ENCODE measurements at places on chromosomes 11 and 22.

GRCh38 chr11:117950993-117951961, 22.1 kb upstream of the TMPRSS13 start:
- no peak for DNase-seq

DNA sequence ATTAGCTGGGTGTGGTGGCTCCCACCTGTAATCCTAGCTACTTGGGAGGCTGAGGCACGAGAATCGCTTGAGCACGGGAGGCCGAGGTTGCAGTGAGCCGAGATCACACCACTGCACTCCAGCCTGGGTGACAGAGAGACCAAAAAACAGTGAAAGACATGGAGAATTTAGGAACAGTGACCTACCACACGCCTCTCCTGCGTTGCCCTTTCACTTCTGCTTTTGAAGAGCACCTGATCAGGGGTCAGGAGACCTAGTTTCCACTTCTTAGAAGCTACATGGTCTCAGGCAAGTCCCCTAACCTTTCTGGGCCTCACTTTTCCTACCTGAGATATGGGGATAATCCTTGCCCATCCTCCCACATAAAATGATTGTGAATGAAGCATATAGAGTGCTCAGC, 12.2 kb downstream of the SLC35C1 start:
- no peak for DNase-seq

- no peak for DNase-seq
These were observed 2.5 kb upstream of the DENND5A start for GRCh38 chr11:9267680-9268079.

- DNase-seq, result peak; percentile 95
These were observed 10.2 kb upstream of the STK33 start for GRCh38 chr11:8604078-8604723.

GRCh38 chr11:849104-849824, 6.6 kb downstream of the TSPAN4 start:
- DNase-seq, result no peak

DNA sequence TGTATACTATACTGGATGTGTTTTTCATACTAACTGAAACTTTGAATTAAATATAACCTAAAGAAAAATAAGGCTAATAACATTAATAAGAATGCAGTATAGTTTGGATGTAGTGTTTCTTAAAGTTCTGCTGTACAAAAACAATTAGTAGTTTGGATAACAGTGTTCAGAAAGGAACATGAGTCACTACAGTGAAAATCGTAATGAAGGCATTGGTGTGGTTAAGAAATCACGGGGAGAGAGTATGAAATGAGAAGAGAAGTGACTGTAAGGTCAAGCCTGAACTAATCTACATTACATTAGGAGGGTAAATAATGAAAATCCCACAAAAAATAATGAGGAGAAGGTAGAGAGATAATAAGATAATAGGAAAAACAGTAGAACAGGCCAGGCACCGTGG, 726.6 kb upstream of the ARHGAP42 start:
- no peak for DNase-seq

- no peak for DNase-seq
These were observed 101.0 kb upstream of the CHRM4 start for GRCh38 chr11:46492532-46492931.

DNA sequence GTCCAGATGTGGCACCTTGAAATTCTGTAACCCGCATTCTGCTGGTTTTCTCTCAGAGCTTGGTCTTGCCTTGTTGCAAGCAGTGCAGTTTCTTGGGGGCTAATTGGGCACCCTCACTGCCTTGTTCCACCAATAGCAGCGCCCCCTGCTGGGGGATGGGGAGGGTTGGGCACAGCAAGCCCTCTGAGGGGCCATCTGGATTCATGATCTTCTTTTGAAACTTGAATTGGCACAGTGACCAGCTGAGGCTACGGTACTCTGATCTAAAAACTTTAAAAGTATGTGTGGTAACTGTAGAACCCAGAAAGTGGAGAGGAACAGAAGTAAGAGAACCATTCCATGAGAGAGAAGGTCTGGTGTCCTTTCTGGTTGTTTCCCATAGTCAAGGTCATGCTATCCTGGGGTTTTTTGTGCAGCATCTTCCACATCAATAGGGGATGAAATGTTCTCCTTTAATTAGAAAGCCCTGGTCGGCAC, 64.2 kb downstream of the MED15 start:
- no peak for DNase-seq

- no peak for DNase-seq
These were observed 27.6 kb upstream of the TTC12 start for GRCh38 chr11:113286509-113287497.

- no peak for DNase-seq
These were observed 20.2 kb upstream of the RGL4 start for GRCh38 chr22:23670378-23671295.

- no peak for DNase-seq
These were observed 1.7 kb downstream of the SHANK2 start for GRCh38 chr11:71250523-71251150.

- DNase-seq, result no peak
These were observed 71.4 kb downstream of the PIWIL3 start for GRCh38 chr22:24703101-24703500.

DNA sequence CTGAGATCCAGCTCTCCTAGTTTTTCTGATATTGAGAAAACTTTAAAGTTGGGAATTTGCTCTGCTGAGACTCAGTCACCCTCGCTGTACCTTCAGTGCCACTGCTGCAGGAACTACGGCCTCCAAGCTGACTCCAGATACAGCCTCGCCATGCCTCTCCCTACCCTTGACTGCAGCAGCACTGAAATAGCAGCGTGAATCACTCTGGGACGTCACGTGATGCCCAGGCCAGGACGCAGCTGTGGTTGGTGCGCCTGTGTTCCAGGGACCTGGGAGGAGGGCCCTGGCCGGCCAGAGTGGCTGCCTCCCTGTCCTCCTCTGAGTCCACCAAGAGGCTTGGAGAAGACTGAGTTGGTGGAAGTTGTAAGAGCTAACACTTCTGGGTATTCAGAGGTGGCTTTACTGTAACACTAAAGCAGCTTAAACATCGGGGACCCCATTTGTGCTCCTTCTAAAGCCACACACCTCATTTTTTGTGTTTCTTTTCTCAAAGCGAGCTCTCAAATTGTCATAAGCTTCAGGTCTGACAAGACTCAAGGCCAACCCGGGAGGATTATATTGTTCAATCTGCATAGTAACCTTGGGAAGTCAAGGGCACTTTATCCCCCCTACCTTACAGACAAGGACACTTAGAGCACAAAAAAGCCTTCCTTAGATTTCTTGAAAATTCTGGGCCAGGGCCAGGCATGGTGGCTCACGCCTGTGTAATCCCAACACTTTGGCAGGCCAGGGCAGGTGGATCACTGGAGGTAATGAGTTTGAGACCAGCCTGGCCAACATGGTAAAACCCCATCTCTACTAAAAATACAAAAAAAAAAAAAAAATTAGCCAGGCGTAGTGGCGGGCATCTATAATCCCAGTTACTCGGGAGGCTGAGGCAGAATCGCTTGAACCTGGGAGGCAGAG, 4.2 kb upstream of the STIP1 start:
- DNase-seq, result peak; percentile 82

- no peak for DNase-seq
These were observed 14.9 kb downstream of the SCYL1 start for GRCh38 chr11:65539744-65540289.

DNA sequence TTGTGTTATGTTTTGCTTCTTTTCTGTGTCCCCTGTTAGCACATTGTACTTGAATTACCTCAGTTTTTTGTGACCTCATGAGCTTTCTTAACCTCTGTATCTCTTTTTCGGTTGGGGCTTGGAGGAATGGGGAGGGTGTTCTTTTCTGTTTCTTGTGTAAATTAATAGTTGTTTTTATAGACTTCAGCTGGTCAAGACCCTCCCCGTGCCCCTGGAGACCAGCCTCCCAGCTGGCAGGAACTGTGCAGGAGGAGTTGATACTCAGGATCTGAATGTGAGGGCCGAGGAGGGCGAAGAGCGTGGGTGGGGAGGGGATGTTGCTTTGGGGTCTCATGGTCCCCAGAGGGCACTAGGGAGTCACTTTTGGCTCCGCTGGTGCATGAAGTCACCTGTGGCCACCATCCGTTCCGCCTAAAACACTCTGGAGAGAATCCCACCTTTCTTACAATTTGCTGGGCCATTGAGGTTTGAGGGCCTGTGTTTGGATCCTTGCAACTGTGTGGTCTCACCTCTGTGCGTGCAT, 44.3 kb upstream of the NNMT start:
- no peak for DNase-seq

GRCh38 chr11:64556721-64557250, 34.2 kb upstream of the SLC22A12 start:
- no peak for DNase-seq

GRCh38 chr22:49567899-49568750, 259.5 kb downstream of the BRD1 start:
- no peak for DNase-seq

DNA sequence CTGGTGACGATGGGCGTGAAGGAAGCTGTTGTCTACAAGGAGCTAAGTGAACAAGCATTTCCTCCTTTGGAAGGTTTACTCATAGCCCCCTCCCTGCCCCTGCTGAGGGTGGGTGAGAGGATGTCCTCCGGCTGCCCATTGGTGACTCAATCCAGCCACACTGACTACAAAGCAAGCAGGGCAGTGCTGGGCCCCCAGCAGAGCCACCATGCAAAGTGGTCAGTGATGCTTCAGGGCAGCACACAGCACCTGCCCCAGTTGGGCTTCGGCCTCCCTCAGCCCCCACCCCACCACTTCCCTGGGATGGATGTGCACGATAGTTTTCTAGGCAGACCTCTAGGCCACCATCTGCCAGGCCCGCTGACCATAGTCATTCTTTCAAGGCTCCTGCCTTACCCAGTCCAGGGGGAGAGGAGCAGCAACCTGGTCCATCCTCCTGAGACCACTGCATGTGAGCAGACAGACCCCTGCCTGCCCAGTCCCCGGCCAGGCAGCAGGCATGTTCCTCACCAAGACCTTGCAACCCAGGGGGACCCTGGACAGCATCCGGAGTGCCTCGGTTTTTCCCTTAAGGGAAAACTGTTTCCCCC, 125.1 kb downstream of the BCR start:
- no peak for DNase-seq

GRCh38 chr11:92728628-92729027, 240.8 kb upstream of the MTNR1B start:
- no peak for DNase-seq

DNA sequence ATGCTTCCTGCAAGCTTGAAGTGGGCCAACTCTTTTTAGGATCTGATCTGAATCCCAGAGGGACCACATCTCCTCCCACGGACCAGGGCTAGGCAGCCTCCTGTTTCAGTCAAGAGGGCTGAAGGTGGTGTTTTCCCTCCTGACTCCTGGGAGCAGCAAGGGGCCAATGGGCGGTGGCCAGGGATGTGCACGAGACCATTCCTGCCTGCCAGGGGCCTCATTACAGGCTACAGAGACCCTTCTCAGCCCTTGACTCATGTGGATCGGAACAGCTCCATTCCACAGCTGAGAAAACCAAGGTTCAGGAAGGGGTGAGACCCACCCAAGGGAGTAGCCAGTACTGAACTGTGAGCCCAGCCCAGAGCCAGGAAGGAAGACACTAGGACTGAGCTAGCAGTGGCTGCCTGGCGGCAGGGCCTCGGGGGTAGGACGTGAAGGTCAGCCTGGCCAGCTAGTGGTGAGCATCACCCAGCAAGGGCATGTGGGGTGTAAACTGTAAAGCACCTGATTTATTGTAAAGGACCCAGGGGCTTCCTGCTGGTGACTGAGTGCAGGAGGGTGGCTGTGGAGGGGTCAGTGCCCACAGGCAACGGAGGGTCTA, 3.4 kb upstream of the P2RY6 start:
- no peak for DNase-seq

- peak; percentile 48 for DNase-seq
These were observed 195.4 kb upstream of the ARHGAP20 start for GRCh38 chr11:110907629-110908028.

DNA sequence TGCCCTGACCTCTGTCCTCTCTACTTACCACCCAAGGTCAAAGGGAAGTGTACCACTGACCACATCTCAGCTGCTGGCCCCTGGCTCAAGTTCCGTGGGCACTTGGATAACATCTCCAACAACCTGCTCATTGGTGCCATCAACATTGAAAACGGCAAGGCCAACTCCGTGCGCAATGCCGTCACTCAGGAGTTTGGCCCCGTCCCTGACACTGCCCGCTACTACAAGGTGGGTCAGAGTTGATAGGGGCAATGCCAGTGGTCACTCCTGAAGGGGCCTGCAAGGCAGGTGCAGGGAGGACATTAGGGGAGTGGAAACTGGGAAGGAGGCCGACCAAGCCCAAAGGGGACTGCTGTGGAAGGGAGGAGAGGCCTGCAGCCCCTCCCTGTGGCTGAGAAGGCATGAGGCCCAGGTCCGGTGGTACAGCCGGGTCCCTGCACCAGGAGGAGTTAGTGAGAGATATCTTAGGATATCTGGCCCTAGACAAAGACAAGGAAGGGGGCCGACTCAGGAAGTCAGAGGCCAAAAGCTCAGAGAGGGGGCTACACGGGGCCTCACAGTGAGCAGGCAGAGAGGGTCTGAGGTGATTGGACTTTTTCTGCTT, 17.9 kb downstream of the POLR3H start:
- no peak for DNase-seq

- DNase-seq, result no peak
These were observed 916.2 kb downstream of the METTL15 start for GRCh38 chr11:29024386-29024785.

DNA sequence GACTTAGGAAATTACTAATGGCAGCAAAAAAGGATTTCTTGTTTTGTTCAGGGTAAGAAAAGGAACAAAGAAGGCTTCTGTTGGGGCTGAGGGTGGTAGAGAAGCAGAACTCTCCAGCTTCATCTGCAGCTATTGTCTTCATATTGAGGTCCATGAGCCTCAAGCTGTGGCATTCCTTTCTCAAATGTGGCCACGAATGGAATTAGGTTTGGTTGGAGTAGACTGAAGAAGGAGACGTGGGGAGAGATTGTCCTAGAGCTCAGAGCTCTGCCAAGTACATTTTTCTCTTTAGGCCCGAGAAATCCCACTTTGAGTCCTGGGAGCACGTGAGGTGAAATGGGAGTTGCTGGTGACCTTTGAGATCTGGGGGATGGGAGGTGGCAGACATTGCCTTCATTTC, 25.8 kb upstream of the MYOD1 start:
- no peak for DNase-seq

DNA sequence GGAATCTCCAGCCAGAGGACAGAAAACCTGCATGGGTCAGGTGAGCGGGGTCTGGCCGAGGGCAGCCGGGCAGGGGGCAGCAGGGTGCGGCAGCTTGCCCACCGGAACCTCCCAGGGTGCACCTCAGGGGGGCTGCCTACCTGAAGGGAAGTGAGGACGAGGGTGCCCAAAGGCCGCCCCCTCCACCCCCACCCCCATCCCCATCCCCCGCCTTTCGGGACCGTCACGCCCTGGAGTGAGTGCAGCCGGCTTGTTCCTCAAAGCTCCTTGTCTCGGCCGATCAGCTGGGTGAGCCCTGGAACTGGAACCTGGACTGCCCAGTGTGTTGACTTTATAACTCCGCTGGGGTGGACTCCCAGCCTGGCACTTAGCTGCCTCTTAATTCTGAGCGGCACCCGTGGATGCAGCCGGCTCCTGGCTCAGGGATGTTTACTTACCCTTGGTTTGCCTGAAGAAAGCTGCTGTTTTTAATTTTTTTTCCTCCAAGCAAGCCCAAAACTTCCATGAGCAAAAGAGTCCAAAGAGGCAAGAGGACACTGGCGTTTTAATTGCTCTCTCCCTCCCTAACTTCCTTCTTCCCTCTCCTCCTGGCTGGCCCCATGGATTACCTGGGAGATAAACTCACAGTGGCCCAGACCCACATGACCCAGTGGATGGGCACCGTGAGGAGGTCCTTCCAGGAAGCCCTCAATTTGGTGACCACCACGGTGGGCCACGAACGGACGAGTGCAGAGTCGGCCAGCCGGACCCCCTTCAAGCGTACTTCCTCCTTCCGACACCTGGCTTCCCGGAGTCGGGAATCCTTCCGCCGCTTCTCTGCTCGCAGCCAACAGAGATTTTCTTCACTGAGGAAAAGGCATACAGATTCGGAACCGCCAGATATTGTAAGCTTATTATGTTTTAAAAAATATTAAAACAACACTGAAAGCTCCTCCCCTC, 87.8 kb upstream of the CRYBB3 start:
- DNase-seq, result no peak

Data from HS-27A (cell line).